ENCODE measurements at places on chromosomes 3 and 15.

DNA sequence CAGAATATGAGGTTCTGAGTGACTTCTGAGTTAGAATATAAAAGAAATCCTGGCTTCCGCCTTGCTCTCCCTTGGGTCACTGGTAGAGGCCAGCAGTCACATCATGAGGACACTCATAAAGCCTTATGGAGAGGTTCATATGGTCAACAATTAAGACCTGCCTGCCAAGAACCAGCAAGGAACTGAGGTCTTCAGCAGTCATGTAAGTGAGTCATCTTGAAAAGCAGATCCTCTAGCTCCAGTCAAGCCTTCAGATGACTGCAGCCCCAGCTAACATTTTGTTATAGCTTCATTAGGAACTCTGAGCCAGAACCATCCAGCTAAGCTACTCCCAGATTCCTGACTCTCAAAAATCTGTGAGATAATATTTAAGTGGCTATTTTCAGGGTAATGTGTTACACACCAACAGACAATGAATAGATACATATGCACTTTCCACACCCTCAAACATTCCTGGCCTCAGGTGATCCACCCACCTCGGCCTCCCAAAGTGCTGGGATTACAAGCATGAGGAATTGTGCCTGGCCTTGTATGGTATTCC is 447.2 kb downstream of the SHQ1 start:
- DNase-seq: no peak

DNA sequence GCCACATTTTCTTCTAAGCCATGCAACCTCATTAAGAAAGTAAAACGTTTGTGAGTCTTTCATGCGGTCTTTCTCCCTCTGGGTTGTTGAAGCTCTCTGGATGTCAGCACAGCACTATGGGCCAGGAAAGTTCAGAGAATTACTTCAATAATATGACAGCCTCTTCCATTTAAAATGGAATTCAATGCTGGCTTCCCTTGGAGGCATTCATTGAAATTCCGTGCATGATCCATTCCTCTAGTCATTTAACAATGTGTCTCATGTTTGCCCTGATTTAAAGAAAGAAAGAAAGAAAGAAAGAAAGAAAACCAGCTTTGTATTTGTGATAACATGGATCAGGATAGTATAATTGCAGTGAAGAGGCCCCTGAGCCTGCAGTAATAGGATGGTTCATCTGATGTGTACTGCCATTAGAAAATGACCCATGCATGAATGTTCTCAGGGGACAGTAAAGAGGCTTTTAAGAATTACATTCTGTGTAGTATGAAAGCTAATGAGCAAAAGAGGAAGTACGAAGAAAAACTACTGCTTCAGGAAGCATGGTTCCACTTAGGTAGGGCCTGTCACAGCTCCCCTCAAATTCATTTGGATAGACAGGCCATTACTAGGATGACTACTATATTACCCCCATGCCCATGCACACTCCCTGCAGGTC is 146.0 kb downstream of the ARPP21 start:
- no peak for DNase-seq

DNA sequence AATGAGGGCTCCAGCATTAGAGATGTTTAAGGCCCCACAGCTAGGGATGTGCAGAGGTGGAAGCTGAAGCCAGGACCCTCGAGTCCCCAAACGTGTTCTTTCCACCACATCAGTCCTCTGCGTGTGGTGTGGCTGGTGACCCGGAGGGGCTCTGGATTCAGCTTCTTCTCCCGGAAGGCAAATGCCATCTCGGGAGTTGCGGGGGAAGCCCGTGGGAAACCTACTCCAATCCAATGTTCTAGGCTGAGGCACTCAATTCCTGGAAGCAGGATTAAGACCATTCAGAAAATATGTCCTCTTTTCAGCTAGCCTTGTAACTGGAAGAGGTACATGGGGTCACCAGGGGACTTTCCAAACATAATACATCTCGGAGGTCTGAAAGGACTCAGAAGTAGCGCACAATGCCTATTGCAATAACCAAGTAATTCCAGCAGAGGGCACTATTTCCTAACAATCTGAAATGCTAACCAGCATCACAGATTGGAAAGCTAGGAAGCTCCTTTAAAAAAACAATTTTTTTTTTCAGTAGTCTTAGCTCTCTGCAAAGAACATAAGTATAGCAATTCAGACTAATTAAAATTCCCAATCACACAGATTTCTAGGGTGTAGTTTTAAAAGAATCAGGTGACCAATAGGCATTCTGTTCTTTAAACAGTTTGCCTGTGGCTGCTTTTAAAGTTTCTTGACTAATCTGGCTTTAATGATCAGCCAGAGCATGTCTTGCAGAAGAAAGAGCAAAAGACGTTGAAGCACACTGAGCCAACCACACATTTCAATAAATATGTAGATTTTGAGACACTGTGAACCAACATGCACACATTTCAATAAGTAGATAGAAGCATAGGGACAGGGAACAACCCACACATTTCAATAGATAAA is 36.1 kb downstream of the BNC1 start:
- peak; percentile 17 for DNase-seq

DNA sequence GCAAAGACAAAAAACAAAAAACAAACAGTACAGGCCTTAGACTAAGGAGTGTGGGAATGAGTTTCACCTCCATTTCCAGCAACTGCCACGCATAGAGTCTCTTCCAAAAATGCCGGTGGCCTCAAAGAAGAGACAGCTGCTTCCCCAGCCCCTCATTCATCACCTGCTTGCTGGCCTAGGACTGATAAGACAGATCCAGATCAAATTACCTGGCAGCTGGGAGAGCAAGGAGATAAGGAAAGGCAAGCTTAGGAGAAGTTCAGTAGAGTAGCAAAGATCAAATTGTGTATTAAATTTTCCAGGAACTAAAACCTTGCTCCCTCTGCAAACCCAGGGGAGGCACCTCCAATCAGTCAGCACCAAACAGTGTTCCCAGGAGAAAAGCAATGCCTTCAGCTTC is 325.8 kb upstream of the CTNNB1 start:
- peak; percentile 47 for DNase-seq

GRCh38 chr3:105118905-105119304 is 247.8 kb upstream of the ALCAM start:
- no peak for DNase-seq

- DNase-seq: no peak
These were observed 62.7 kb downstream of the SLMAP start for GRCh38 chr3:57818772-57819171.

- DNase-seq: no peak
These were observed 183.4 kb downstream of the ADAMTS17 start for GRCh38 chr15:100158356-100158755.

DNA sequence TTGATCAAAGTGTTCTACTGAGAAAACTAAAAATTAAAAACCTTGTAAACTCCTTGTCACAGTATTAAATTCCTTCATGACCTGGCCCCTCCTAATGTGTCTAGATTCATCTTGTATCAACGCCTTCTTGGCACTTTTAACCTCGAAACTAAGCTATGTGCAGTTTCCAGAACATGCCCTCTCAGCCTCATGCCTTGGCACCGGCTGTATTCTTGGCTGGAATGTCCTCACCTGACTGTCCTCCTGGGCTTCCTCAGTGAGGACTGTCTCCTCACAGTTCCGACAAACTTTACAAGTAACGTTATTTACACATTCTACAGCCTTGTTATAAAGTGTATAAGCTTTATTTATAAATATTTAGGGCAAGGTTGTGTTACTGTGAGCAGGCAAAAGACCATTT is 196.5 kb upstream of the SLC2A2 start:
- no peak for DNase-seq

GRCh38 chr15:32956711-32957110 is 237.8 kb downstream of the FMN1 start:
- DNase-seq: no peak

DNA sequence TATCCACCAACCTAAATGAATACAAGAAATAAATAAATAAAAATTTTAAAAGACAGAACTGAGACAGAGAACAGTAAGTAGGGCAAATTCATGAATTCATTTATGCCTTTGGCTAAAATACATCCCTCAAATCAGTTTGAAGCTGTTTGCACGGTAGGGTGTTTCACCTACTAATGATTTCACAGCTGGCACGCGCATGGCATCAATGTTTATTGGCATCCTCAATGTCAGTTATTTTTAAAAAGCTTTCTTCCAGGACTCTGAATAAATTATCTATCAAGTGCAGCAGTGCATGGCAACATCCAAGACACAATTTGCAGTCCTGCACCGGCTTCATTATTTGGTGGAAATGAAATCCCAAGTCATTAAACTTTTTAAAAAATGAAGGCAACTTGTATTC is 985.2 kb upstream of the ROBO1 start:
- DNase-seq: no peak

DNA sequence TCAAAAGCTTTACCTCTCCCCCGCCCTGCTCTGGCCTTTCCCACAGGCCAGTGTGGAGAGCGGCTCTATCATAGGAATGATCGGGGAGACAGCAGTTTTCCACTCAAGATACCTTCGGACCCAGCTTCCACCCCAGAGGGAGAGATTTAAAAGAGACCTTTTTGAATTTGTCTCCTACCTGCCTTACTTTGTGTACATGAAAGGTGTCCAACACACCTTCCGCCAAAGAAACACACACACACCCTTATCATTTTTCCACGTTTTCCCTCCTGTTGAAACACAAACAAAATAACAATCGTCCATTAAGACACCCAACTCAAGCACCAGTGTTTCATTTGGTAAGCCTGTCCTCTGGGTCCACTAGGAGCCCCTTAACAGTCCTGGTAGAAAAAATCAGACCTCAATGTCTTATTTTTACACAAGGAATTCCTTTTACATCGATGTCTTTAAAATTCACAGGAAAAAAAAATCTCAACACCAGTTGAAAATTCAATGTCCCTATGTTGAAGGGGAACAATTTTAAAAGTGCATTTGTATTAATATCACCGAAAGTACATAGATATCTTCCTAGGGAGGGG is 4.0 kb downstream of the HES1 start:
- no peak for DNase-seq

- DNase-seq: no peak
These were observed 192.9 kb downstream of the PLCL2 start for GRCh38 chr3:17077606-17078005.

- DNase-seq: no peak
These were observed 699.8 kb upstream of the NR2F2 start for GRCh38 chr15:95630683-95631082.

- no peak for DNase-seq
These were observed 155.2 kb downstream of the XXYLT1 start for GRCh38 chr3:195115600-195116406.

- peak; percentile 5 for DNase-seq
These were observed 1.4 kb downstream of the MAPKBP1 start for GRCh38 chr15:41775651-41776050.

DNA sequence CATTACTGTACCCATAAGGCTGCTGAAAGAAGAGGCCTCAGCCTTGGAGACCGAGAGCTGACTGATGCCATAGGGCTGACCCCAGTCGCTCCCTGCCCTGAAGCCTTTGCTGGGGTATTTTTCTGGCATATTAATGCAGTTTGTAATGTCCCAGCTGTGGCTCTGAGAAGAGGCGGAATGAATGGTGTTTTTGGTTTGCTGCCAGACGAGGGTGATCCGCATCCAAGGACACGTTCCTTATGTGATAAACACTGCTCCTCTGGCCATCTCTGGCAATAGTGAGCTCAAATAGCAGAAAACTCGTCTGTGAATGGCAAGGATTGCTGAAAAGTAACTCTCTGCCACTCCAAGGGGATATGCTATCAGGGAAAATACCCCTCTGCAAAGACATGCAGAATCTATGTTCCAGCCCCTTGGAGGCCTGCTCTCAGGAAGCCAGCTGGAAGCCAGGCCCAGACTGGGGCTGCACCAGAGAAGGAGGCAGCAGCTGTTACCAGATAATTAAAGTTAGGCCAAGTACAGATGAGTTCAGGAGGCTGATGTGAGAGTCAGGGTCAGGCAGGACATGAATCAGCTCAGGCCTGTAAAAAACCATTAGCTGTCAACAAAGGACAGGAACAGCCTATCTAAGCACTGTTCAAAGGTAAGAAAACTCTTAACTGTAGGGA is 28.9 kb upstream of the KLHL6 start:
- DNase-seq: peak; percentile 55
